Jurkat, Clone E6-1 (cell line): ENCODE measurements at places on chromosomes 3 and 15.

- no peak for DNase-seq
Measured at GRCh38 chr3:155110022-155110421, 29.9 kb downstream of the MME start.

- no peak for DNase-seq
Measured at GRCh38 chr3:99895131-99895696, 77.6 kb downstream of the CMSS1 start.

GRCh38 chr15:81329446-81329845 is 5.5 kb upstream of the STARD5 start:
- DNase-seq = no peak

- no peak for DNase-seq
Measured at GRCh38 chr3:127717357-127718244, 44.8 kb downstream of the ABTB1 start.

DNA sequence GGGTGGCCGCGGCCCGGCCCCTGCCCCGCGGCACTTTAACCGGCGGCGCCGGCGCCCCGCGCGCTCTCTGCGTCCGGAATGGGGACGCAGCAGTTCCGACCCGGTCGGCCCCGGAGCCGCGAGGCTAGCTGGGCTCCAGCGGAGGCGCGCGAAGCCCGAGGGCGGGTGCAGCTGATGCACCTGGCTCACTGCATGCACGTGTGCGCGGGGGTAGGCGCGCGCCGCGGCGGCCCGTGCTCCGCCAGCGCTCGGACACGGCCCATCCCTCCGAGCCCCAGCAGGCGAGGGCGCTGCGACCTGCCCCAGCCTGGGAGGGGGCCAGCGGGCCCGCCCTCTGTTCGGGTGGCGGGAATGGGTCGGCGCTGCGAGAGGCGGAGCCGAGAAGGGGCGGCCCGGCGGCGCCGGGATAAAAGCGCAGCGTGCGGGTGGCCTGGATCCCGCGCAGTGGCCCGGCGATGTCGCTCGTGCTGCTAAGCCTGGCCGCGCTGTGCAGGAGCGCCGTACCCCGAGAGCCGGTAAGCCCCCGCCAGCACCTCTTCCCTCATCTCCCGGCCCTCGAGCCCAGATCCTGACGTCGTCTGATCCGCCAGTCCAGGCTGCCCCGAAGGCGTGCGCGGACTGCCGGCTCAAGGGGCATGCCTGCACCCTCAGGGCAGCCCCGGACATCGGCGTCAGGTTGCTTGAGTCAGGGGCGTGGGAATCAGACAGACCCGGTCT is at the start of the genes CHDH and IL17RB:
CHDH (minus strand) TSS at position 286 of the 717 bp plus-strand sequence. CDS start 22,411 bp downstream, outside the sequence.
IL17RB (plus strand) TSS at position 435 of the 717 bp plus-strand sequence; CDS start at position 456, 21 bp downstream.
- no peak for DNase-seq

DNA sequence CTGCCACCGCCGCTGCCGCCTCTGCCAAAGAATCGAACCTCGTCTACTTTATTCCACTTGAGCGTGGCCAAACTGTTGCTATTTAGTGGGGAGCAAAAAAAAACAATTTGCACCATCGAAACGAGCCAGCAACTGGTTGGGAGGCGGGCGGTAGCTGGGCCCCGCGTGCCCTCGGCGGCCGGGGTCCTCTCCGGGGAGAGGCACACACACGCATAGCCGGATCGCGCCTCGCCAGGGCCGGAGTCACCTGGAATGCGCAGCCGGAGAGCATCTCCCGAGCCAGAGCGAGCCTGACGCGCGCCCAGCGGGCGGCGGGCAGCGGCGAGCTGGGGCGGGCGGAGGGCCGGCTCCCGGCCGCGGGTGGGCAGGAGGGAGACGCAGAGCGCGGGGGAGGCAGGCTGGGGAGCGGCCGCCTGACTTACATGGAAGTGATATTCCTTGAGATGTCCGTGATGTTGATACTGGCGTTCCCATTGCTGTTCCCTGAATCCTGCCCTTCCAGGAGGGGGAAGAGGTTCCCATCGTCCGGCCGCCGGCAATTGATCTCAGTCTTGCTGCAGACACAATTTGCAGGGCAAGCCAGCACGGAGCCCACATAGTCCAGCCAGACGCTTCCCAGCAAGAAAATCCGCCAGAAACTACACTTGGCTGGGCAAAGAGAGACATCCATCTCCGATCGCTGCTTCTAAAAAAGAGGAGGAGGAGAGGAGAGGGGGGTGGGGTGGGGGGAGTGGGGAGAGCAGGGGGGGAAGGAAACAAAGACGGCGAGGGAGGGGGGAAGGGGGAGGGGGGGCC is 858 bp downstream of the NTRK3 start:
- no peak for DNase-seq

- no peak for DNase-seq
Measured at GRCh38 chr3:179045719-179046402, 25.7 kb downstream of the ZMAT3 start.

DNA sequence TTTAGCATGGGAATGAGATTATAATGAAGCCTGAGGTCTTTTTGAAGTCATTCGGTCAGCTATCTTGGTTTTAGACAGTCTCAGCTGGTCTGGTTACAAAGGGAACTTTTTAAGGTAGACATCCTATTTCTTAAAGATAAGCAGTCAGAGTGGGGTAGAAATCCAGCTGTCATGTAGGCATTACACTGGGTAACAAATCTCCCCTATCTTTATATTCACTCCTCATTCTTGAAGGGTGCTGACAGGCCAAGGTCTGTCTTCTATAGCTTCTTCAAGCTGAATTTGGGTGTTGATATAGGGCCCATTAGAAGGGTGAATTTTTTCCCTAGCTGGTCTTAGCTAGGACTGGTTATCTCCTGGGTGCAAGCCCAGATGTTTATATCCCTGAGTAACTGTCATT is 21.2 kb upstream of the NDN start:
- no peak for DNase-seq

DNA sequence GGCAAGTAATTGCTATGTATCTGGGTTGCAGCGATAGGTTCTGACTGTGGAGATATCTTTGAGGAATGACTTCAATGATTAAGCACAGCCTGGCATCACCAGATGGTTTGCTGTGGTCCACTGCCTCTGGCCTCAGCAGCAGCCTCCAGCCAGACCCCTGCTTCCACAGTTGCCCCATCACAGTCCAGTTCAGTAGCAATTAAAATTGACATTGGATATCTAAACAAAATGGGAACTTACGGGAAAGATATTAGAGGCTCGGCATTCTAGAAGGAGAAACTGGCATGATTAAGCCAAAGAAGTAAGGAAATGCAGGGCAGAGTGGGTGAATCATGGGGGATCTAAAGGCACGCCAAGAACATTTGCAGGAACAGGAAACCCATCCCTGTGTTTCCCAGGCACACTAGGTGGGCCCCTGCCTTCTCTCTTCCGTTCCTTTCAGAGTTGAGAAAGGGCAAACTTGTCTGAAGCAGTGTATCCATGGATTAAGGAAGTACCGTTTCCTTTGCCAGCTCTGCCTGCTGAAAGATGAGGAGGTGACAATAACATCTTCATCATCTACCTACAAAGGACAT is 36.3 kb upstream of the SH3BP5 start:
- DNase-seq = no peak

DNA sequence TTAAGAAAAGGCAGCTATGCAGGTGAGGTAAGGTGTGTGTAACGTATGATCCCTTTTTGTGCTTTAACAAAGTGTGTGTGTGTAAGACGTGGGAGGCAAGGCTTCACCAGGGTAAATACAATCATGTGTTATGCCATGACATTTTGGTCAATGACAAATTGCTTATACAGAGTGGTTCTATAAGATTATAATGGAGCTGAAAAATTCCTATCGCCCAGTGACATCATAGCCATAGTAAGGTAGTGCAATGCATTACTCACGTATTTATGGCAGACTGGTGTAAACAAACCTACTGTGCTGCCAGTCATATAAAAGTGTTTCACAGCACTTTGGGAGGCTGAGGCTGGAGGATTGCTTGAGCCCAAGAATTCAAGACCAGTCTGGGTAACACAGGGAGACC is 60.2 kb upstream of the LCTL start:
- no peak for DNase-seq

- DNase-seq = no peak
Measured at GRCh38 chr15:74769463-74770025, 12.3 kb upstream of the CSK start.

- DNase-seq = no peak
Measured at GRCh38 chr3:122936335-122936734, 91.2 kb downstream of the SEMA5B start.

DNA sequence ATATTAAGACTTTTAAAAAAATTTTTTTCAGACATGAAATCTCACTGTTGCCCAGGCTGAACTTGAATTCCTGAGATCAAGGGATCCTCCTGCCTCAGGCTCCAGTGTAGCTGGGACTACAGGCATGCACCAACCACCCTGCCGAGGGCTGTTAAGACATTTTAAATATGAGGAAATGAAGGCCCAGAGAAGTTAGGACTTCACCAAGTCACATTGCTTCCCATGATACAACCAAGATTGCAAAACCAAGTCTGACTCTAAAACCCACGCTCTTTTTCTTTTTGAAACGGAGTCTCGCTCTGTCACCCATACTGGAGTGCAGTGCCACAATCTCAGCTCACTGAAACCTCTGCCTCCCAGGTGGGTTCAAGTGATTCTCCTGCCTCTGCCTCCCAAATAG is 28.0 kb downstream of the PTPN9 start:
- no peak for DNase-seq

DNA sequence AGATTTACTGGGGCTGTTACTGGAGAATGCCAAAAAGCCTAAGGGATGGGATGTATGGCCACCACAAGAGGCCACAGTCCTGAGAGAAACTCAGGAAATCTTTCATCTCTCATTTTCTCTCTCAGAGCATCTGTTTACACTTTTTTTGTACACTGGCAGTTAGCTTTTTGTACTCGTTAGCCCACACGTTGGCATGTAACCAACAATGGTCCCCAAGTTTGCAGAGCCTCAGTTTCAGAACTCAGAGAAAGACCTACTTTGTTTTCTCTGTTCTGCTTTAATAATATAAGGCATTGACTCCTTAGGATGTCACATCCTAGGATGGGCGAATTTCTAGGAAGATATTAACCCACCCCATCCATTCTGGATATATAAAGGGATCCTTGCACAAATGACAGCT is 183.5 kb downstream of the SUCNR1 start:
- no peak for DNase-seq

DNA sequence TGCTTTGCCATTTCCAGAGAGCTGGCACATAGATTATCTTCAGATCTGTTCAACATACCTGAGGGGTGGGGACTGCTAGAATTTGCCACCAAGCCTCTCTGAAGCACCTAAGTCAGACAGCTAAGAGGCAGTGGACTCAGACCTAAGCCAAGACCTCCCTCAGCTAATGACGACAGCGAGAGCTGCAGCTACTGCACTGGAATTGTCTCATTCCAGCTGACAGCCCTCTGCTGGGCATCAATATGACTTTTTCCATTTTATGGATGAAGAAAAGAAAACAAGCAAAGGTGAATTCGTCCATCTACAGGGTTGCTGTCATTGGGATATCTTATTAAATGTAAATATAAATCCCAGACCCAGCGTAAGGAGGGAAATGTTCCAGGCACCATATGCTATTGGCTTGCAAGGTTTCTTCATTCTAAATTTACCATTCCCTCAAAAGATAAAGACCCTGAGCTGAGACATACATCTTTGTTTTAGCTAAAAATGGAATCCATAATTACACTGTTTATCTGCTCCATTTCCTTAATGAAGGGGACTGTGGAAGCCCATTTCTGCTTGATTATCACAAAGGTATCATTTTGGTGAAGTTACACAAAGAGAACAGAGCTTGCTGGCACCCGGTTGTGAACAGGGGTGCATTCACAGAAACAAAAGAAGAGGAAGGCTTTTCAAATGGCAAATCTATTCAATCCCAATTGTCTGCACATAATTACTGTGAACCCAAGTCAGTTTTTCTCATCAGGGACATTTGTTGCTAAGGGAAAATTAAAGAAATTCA is 85.5 kb upstream of the LRTM1 start:
- no peak for DNase-seq

GRCh38 chr3:72341920-72342319 is 506.3 kb downstream of the SHQ1 start:
- DNase-seq = no peak

GRCh38 chr15:87538327-87538834 is 718.2 kb downstream of the NTRK3 start:
- DNase-seq = no peak

- DNase-seq = peak; percentile 89
Measured at GRCh38 chr15:69857686-69858391, 239.9 kb downstream of the TLE3 start.

GRCh38 chr15:74631408-74631807 is 15.8 kb downstream of the CLK3 start:
- DNase-seq = no peak

- no peak for DNase-seq
Measured at GRCh38 chr3:119297169-119297568, 3.0 kb downstream of the ARHGAP31 start.

GRCh38 chr3:15601046-15601398 is 347 bp downstream of the HACL1 start:
- DNase-seq = no peak

- peak; percentile 57 for DNase-seq
Measured at GRCh38 chr3:161274691-161275298, 53.7 kb downstream of the NMD3 start.

GRCh38 chr3:122406198-122406597 is 9.7 kb downstream of the WDR5B start:
- DNase-seq = no peak

DNA sequence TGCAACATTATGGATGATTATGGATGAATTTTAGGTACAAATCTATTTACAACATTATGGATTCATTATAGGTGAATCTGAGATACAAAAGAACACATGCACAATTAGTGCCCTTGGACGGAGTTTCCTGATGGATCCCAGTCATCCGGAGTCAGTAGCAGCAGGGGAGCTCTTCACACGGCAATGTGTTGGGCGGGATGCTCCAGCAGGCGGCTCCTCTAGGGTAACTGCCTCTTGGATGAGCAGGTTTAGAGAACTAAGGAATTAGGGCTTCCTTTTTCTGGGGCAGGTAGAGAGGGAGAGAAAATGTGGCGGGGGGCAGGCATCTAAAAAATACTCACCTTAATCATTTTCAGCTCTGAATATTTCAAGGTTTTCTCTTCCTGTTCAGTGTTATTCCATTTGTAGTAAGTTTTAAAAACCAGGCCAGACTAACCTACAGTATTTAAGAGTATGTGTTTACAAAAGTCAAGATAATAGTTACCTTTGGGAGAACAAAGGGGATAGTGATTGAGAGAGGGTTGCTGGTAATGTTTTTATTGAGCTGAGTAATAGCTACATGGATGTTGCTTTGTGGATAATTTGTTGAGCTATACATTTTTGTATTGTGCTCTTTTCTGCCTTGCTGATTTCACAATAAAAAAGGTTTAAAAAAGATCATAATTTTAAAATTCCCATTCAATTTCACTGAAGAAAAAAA is 27.4 kb upstream of the GOLM2 start:
- no peak for DNase-seq

- no peak for DNase-seq
Measured at GRCh38 chr3:16547561-16548357, 34.3 kb upstream of the RFTN1 start.

DNA sequence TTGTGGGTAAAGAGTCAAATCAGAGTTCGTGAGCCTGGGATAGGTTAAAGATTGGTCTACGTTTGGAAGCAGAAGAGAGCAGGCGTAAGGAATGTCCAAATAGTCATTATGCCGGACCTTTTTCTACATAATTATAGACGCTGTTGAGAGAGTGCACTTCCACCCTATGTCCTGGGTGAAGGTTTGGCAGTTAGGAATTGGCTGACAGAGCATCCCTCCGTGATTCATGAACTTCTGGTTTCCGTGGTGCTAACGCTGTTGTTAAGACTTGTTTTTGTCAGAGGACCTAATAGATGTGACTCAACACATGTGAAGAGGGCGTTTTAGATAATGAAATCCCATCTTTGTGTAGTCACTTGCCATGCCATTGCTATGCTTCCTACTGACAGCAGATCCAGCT is 1.1 kb downstream of the EAF1 start:
- DNase-seq = no peak

GRCh38 chr15:63294359-63294758 is 17.0 kb downstream of the APH1B start:
- no peak for DNase-seq

GRCh38 chr15:51390966-51391422 is 49.5 kb downstream of the GLDN start:
- no peak for DNase-seq
